ENCODE measurements at places on chromosomes 1 and 21.

GRCh38 chr1:25799935-25800702 is at the start of gene SELENON:
TSS of gene SELENON (plus strand) at chr1:25800193. CDS start at chr1:25800231, 38 bp downstream.
- peak; percentile 51 for DNase-seq

DNA sequence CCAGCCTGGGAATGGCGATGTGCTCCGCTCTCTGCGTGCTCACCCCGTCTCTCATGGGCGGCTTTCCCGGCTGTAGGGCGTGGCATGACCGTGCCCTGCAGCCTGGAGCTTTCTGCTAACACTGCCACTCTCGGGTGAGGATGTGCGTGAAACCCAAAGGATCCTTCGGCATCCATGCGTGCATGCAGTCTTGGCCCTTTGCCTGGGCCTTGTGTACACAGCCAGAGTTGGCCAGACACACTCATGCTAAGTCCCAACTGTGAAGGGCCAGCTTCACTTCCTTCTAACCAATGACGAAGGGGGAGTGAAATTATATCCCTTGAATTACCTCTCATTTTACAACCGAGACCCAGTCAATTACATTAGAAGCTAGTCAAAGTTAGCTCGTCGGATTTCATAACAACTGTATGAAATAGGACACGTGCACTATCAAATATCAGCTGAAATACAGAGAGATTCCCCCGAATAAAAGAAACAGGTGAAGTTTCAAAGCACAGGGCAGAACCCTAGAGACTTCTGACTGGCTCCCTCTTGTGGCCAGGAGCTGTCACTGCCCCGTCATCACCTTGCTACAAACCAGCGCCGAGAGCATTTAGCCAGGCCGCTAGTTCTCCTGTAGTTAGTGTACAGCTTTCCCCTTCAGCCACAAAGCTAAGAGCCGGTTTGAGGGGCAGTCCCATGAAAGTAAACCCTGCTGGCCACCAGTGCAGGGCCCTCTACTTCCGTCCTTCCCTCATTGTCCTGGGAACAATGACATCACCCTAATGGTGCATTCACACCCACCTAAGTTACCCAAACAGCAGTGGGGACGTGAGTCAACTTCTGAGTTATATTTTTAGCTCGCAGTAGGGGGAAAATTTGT is 63.4 kb upstream of the COA6 start:
- peak; percentile 51 for DNase-seq

GRCh38 chr21:25913479-25913878 is 178.7 kb downstream of the GABPA start:
- no peak for DNase-seq

DNA sequence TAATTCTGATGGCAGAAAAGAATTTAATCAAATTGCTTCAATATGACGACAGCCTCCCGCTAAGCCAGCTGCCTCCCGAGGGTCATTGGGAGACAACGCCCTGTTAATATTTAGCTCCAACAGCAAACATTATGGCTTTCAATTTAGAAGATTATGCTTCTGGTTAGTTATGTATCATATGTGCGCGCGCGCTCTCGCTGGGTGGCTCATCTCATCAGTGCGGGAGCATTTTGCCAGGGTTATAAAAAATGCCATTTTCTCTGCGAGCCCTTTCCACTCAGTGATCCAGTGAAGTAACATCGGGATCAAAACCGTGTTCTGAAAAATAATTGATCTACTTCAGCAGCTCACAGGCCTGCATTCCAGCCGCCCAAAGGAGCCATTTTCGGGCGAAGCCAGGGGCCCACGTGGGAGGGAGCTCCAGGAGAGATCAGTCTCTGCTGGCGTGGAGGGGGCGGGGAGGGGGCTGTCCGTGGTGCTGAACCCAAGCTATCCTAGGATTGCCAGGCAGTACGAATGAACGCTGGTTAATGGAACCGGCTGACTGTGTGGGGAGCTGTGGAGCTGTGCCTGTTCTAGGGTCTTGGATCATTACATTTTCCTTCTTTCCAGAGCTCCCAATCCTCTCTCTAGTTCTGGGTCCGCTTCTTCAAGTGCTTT is 219.1 kb upstream of the ZC3H12A start:
- peak; percentile 79 for DNase-seq

GRCh38 chr1:77230051-77230450 is 10.8 kb upstream of the PIGK start:
- DNase-seq, result no peak

DNA sequence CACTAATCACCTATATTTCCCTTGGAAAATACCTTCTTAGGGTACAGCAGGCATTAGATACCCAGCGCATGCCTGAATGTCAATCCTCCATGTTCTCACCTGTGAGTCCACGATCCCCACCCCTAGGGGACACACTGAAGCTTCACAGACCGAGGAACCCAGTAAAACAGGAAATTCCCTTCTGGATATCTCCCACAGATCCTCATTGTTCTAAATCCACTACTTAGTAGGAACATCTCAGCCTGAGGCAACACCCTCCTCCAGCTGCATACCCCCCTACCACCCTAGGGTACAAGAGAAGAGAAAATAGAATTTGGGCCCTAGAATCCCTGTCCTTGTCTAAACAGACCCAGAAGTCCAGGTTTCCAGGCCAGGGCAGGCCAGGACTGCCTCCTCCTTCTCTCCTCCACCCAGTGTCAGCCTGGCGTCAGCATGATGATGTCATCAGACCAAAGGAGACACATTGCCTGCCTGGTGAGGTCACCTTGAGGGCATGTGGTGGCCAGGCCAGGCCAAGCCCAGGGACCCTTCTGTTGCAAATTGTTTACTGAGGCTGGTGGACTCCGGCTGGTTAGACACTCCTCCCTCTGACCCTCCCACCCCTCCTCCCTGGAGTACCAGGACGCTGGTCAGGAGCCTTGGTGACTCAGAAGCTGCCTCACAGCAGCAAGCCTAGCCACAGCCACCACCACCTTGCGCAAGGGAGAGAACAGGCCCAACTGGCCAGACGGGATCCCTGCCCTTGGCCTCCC is 6.2 kb downstream of the NECTIN4 start:
- DNase-seq, result peak; percentile 52

- no peak for DNase-seq
Measured at GRCh38 chr21:26804895-26805609, 40.2 kb downstream of the ADAMTS1 start.

DNA sequence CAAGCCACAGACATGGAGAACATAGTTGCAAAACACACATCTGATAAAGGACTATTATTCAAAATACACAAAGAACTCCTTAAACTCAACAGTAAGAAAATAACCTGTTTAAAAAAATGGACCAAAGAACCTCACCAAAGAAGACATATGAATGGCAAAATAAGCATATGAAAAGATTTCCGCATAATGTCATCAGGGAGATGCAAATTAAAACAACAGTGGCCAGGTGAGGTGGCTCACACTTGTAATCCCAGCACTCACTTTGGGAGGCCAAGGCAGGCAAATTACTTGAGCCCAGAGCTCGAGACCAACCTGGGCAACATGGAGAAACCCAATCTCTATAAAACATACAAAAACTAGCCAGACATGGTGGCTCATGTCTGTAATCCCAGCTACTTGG is 50.4 kb downstream of the PRPF38A start:
- no peak for DNase-seq

All from progenitor cell of endocrine pancreas (in vitro differentiated cells).